ENCODE measurements at places on chromosomes 11 and 22.
A peak's percentile ranks its signal among the peaks of the same experiment; 100 is the strongest.

DNA sequence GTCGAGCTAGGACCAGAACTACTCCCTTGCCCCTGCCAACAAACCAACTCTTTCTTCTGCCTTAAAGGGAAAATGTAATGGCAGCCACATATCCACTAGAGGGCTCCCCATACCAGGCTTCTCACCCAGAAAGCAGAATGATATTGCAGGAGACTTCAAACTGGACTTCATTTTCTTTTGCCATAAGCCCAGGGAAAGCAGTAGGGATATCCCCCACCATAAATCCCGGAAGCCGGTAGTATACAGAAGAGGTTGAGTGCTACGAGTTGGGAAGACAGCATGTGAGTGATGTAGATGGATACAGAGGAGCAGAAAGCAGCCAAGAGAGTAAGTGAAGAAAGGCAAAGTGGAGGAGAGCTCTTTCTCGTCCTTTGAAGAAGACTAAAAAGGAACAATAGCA lies 12.1 kb downstream of the PLAAT5 start:
- DNase-seq, result peak; percentile 26

GRCh38 chr11:8813658-8814057 lies 97.3 kb upstream of the AKIP1 start:
- DNase-seq, result peak; percentile 19

GRCh38 chr11:8928981-8929615 lies 3.6 kb downstream of the C11orf16 start:
- no peak for DNase-seq

- DNase-seq, result peak; percentile 39
Measured at GRCh38 chr11:9748361-9748970, 84.6 kb downstream of the SWAP70 start.

- DNase-seq, result no peak
Measured at GRCh38 chr22:29061773-29062172, at the start of gene C22orf31. Gene C22orf31, minus strand, starts transcription at chr22:29061831. Its CDS starts 39 bp downstream, at chr22:29061792.
